Frontal cortex (tissue), 4 donors: ENCODE measurements at places on chromosomes 2 and 18. TPM values are rescaled to one million over a fixed set of nuclear protein-coding genes. Genes with fewer than 3 reads are reported as not detected.

- no peak for DNase-seq
These were observed 67.9 kb upstream of the ALKAL2 start for GRCh38 chr2:355773-356172.

- DNase-seq = no peak
These were observed 1.3 kb downstream of the YWHAQ start for GRCh38 chr2:9629222-9630116.

DNA sequence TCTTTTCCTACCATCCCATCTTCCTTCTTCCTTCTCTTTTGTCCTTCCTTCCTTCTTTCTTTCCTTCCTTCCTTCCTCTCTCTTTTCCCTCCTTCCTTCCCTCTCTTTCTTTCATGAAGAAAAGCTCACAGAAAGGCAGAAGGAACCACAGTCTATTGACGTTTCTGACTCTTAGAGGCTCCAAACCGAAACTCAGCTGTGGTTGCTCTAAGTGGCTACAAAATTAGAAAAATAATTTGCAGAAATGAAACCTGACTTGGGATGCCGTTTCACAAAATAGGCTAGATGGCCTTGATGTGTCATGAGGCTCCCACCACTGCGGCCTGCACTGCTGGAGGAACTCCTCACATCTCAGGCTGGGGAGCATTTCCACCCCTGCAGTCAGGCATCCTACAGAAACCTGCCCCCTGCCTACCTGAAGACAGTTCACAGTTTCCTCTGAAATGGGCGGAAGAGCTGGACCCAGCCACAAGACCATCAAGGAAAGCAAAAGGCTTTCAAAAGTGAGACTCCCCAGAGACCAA, 165.6 kb downstream of the SMAD7 start:
- no peak for DNase-seq

DNA sequence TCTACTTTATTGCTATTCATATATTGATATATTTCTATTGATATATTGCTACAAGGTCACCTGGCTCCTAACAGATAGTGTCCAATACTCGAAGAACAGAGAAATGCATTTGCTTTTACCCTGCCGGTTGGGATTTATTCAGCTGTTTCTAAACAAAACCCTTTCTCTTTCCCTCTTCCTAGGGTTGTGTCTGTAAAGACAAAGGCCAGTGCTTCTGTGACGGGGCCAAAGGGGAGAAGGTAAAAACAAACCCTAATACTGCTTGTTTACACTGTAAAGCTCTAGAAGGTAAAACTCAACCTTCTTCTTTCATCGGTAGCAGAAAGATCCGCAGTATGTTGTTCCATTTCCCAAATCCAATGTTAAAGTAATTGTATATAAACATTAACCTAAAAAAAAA, 73.4 kb downstream of the COL4A3 start:
- no peak for DNase-seq

SLC9A4 gene
- total RNA-seq = under 0.01 TPM

TGFA gene
- total RNA-seq = 14.3 TPM

DNA sequence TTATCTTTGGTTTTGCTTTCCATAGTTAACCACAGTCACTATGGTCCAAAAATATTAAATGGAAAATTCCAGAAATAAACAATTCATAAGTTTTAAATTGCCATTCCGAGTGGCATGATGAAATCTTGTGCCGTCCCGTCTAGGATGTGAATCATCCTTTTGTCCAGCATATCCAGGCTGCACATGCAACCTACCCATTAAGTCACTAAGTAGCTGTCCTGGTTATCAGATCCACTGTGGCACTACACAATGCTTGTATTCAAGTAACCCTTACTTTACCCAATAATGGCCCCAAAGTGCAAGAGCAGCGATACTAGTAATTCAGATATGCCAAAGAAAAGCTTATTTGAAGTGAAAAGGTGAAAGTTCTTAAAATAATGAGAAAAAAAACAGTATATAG, 10.7 kb downstream of the USP34 start:
- no peak for DNase-seq

DNA sequence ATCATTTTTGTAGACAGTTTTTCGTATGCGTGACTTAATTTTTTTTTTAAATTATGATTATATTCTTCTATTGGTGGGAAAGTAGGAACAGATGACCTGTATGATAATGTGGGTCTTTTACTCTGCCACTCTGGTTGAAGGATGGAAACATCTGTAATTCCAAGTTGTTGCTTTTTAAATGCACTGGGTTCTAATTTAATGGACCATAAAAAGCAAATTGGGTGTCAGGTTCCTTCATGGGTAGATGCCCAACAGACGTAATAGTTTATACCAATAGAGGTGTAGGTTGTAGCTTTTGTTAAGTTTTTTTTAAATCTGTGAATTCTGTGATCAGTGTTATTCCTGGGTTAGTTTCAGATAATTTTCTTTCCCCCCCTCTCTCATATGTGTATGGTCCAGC, 117.6 kb downstream of the MAP4K4 start:
- DNase-seq = no peak

MYO1B gene
- total RNA-seq = 85.2 TPM

DNA sequence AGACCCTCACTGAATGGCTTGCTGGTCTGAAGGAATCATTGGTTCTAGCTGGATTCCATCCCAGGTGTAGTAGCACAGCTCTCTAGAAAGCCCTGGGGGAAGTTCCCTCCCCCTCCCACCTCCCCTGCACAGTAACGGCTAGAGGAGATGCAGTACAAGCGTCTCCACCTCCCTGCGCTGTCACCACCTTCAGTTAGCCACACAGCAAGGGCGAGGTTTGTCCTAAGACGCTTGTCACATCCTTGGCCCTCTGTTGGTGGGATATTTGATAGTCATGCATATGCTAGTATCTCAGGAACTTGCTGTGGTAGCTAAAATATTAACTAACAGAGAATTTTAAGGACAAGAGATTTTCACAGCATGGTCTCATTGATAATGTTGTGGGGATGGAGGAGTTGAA, 19.4 kb downstream of the TRAPPC12 start:
- no peak for DNase-seq

RAB17 gene
- total RNA-seq = 0.41 TPM

GRCh38 chr2:210913461-210913860, 357.1 kb downstream of the CPS1 start:
- no peak for DNase-seq

DNA sequence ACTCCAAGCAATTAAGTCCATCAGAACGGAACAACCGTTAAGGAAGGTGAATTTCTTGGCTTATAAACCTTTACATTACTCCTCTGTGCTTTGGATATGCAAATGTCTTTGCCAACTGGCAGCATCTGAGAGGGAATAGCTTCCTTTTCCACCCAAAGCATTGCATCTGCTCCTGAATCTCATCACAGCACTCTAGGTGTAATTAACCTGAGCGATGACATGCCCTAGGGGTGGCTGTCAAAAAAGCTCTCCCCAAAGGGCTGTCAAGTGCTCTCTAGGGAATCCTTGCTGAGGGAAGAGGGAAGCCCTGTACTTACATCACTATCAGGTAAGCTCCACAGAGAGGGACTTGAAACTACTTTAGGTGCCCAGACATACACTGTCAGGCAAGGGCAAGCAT, 5.5 kb upstream of the SMARCAL1 start:
- DNase-seq = no peak

DNA sequence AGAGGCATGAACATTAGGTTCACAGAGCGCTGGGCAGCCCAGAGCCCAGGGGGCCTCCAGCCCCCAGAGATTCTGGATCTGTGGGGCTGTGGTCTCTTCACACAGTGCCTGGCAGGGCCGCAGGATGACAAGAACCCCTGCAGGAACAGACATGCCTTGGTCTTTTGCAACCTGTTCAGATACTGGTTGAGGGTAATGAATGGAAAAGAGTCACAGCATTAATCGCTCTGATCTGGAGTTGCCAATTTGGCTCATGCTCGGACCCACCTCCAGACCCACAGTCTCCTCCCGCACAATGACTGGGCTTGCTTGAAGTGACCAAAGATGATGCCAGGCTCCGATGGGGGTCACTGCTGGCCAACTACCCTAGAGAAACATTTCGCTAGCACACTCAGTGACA, 229.4 kb upstream of the SMAD2 start:
- no peak for DNase-seq

- no peak for DNase-seq
These were observed 18.7 kb downstream of the RBBP8 start for GRCh38 chr18:22951823-22952222.

GRCh38 chr2:45115181-45115580, 105.9 kb upstream of the SIX2 start:
- no peak for DNase-seq

GAREM2 gene
- 6.1 TPM for total RNA-seq

GRCh38 chr2:28452534-28453081, 43.3 kb upstream of the PLB1 start:
- no peak for DNase-seq

RNASEH1 gene
- total RNA-seq = 20.8 TPM

DNA sequence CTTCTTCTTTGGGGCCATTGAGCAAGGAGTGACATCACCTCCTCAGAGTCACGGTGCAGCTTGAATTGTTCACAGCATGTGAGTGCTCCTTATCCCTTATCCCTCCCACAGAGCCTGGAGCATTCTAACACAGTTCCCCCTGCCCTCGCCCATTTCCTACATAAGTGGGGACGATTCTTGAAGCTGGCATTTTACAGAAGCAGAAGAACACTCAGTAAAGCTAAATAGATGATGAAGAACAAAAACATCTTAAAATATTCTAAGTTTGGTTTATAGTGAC, 135.8 kb upstream of the APCDD1 start:
- no peak for DNase-seq

CYTIP gene
- 2.9 TPM for total RNA-seq

SLC19A3 gene
- total RNA-seq = 2.0 TPM

PRR30 gene
- total RNA-seq = not detected

TRIM43 gene
- total RNA-seq = not detected

- no peak for DNase-seq
These were observed 15.1 kb downstream of the CYRIA start for GRCh38 chr2:16650287-16651249.

CASP10 gene
- total RNA-seq = 2.4 TPM

PLA2R1 gene
- 1.6 TPM for total RNA-seq

DNA sequence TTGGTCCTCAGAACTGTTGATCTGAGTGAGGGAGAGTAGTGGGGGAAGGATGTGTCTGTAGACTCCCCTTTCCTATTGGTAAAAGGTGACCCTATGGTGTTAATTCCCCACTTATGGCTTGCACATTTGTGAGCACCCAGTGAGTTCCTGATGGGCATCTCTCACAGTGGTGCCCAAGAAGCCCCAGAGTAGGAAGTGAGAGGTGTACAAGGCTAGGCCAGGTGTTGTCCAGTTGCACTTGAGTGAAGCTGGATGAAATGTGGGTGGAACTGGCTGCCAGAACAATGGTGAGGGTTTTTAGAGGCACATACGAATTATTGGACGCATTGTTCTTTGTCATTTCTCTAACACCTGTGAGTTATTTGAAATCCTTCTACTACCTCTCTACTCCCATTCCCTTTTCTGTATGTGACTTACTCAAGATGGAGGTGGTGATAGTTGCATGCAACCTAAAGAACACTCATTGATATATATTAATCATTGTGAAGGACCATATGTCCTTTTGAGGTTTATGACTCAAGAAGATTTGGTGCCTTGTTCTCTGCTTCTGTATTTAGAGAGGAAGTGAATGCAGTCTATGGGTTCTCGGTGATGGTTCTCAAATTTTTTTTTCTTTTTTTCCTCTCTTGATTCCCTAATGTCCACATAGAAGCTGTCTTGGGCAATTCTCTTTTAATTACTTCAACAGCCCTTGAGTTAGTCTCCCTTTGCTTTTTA, 162.7 kb downstream of the FSHR start:
- no peak for DNase-seq

- no peak for DNase-seq
These were observed 426.3 kb downstream of the BCL11A start for GRCh38 chr2:60127191-60127590.
